ENCODE measurements at places on chromosomes 3 and 15. TPM values are rescaled to one million over a fixed set of nuclear protein-coding genes. Genes with fewer than 3 reads are reported as not detected.
A peak's percentile ranks its signal among the peaks of the same experiment; 100 is the strongest.

Gene ERC2
- 6.2 TPM for total RNA-seq

DNA sequence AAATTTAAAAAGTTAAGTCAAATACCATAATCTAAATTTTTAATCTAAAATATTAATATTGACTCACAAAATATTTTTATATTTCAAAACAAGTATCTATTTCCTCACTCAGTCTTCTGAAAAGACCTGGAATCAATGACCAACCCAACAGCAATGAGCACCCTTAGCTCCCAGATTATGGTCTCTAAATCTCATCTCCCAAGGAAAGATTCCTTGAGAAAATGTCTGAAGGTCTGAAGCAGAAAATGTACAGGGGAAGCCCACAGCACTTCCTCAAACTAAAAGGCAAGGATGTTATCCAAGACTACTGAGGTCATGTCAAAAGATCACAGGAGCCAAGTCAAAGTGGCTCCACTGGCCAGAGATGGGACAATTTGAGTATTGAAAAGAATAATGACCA is 51.0 kb upstream of the SLCO2A1 start:
- DNase-seq: peak; percentile 17

DNA sequence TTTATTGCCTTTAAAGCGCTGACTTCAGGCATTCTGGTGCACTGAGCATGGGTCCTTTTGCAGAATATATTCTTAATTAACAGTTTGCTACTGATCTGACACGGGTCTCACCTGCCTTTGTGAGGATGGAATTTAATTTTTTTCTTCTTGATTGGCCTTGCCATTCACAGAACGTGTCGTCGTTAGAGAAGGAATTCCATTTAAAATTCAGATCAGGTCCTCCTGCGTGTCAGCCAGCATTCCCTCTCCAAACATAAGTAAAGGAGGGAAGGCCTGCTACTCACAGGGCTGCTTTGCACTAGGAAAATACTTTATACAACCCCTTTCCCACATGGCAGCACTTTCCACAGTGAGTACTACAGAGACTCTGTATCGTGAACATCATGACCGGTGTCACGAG is 492.7 kb downstream of the NTRK3 start:
- no peak for DNase-seq

GRCh38 chr3:23834082-23834870 is 28.5 kb downstream of the UBE2E1 start:
- no peak for DNase-seq

DNA sequence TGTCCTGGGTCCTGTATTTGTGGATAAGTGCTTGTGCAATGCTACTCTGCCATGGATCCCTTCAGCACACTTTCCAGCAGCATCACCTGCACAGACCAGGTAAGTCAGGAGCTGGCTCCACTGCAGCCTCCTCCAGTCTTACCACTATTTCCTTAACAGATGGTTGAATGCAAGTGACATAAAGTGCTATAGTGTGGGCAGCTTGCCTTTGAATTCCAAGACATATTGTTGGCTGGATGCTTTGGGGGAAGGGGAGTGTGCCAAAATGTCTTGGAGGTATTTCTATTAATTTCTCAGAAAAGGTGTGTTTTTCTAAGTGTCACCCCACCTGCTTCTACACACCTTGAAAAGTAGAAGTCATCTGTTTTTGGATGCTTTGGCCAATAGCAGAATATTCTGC is 352.2 kb upstream of the SUCLG2 start:
- DNase-seq: no peak

Gene TMEM212
- not detected for total RNA-seq

Gene RBPMS2
- total RNA-seq: 242 TPM

Gene MCTP2
- 1.5 TPM for total RNA-seq

GRCh38 chr3:156735471-156735870 is 61.1 kb downstream of the TIPARP start:
- no peak for DNase-seq

Gene ATG3
- 41.0 TPM for total RNA-seq

DNA sequence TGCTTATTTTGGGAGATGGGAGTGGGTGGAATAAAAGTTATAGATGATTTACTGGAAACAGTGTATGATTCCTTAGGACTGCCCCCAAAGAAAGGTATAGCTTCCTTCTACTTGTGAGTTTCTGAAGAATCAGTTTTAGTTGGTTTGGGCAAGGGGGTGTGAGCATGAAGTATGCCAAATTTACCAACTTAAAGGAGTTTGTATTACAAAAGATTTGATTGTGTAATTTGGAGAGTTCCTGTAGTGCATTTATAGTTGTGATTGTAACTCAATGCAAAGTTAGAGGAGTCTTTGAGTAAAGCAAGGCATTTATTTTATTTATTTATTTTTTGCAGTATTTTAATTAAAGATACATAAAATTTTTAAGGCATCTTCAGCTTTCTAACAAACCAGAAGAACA is 42.8 kb downstream of the TSC22D2 start:
- no peak for DNase-seq

GRCh38 chr15:97502038-97502437 is 458.5 kb upstream of the ARRDC4 start:
- DNase-seq: no peak

Gene SERINC4
- 0.43 TPM for total RNA-seq

DNA sequence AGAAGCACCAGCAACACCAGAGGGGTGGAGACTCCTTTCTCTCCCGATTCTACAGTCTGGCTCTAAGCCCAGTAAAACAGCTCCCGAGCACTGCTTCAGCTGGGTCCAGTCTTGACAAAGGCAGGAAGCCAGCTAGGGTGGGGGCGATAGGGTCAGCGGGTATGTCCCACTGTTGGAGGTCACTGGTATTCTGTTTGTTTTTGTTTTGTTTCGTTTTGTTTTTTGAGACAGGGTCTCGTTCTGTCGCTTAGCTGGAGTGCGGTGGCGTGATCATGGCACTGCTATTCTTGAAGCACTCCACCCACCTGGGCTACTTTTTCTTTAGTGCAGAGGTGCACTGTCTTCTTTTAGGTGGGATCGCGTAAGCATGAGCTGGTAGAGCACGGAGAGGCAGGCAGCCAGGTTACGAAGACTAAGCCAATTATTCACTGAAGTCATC is 16.3 kb downstream of the GCSAM start:
- no peak for DNase-seq

DNA sequence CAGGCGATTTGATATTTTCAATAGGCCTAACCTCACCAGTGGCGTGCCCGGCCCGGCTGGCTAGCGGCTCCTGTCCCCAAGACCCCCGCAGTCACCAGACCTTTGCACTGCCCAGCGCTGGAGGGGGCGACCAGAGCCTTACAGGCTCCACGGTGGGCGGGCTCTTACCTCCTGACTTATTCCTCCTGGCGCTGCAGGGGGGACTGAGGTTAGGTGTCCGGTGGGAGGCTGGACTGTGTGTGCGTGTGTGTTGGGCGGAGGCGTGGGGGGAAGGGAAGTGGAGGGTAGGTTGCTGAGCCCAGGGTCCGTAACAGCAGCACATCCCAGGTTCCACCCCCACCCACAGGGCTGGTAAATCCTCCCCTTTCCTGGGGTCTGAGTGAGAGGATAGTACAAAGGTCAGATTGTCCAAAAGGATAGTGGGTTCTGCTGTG is 27.5 kb upstream of the THRB start:
- no peak for DNase-seq

- DNase-seq: no peak
Measured at GRCh38 chr3:161672478-161672877, 175.9 kb downstream of the OTOL1 start.

Gene GXYLT2
- total RNA-seq: 14.6 TPM

Gene C3orf49
- not detected for total RNA-seq
